Retina (tissue), 1 donor: ENCODE measurements at places on chromosomes 7 and 10.

GRCh38 chr10:49605216-49605938 is 4.7 kb upstream of the SLC18A3 start:
- DNase-seq = no peak

GRCh38 chr7:4641091-4641666 is 40.9 kb upstream of the FOXK1 start:
- no peak for DNase-seq

- DNase-seq = no peak
These were observed 45.7 kb downstream of the ORC5 start for GRCh38 chr7:104162081-104162480.

DNA sequence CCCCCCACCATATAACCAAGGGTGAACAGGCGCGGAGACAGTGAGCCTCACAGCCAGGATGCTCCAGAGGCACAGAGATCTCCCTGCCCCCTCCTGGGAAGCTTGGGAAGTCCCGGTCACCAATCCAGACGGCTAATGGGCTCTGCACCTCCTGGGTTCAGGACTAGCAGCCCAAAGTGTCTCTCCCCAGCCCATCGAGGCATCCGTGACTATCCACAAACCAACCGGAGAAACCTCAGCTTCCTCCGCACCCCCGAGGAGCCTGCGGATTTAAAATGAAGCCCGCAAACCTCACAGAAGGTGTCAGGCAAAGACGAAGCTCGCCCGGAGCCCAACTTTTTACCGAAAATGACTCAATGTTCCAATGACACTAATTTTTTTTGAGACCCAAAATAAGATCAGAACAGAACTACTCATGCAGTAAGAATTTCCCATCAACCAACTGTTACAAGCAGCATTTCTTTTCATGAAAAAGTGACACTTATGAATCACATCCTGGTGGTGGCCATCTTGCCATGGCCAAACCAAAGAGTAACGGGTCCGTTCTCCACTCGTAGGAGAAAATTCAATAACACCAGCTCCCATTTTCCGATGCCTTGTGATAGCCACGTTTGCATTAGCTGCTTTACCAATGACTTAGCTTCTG is 6.0 kb downstream of the PDGFA start:
- DNase-seq = no peak

DNA sequence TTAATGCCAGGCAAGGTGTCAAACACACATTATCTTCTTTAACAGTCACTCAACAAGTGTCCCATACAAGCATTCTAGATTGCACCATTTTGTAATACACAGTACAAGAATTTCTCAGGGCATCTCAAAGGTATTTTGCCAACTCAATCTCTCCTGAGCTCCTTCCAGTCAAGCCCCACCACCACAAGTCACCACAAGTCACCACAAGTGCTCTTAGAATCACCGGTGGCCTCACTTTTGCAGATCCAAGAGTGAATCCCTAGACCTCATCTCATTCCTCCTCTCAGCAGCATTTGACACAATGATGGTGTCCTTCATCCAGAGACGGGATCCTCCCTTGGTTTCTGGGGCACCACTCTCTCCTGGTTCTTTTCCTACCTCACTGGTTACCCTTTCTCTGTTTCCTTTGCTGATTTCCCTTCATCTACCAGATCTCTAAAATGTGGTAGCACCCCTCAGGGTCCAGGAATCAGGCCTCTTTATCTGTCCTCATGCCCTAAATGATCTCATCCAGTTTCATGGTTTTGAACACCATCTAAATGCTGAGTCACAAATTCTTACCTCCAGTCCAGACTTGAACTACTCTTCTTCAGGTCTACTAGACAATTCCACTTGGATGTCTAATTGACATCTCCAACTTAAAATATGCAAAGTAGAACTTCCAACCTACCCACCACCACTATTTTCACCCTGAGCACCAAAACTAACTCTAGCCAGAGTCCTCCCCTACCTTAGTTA is 26.9 kb downstream of the VPS41 start:
- DNase-seq = no peak
